ENCODE measurements at places on chromosomes 7 and 10. TPM values are rescaled to one million over a fixed set of nuclear protein-coding genes. Genes with fewer than 3 reads are reported as not detected.

DNA sequence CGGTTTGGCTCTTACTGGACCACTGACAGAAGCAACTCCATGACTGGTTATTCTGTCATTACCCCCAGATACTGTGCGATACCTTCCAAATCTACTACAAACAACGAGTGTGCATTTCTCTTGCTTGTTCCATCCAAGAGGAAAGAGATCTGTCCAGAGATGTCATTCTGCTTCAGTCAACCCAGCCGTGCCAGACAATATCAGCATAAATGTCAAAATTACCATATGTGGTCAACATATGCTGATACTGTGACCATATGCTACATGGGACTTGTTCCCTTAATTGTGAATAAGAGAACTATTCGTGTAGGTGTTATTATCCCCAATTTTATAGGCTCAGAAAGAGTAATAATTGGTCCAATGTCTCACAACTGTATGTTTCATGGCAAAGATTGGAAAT, 143.2 kb upstream of the PRSS1 start:
- DNase-seq: no peak

DNA sequence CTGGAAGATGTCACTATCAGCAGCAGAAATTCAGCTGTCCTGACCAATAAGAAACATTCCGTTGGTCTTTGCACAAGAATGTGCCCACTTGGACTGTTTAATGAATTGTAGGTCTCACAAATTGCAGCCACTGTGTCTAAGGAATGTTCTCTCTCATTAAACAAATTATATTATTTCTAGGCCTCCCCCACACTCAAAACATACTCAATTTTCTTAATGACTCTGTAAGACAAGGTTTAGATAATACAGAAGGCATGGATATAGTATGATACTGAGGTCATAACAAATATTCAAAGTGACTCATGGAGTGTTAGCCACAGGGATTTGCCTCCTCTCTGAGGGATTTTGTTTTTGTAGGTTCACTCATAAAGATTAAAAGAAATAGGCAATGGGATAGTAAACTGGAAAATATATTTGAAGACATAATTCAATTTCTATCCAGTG, 197.5 kb downstream of the PTN start:
- DNase-seq: no peak

DNA sequence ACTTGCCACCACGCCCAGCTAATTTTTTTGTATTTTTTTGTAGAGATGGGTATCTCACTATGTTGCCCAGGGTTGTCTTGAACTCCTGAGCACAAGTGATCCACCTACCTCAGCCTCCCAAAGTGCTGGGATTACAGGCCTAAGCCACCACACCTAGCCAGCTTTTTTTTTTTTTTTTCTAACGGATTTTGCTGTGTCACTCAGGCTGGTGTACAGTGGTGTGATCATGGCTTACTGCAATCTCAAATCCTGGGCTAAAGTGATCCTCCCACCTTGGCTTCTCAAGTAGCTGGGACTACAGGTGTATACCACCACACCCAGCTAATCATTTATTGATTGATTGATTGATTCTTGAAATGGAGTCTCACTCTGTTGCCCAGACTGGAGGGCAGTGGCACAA, 106.0 kb upstream of the TRIM24 start:
- DNase-seq: no peak

DNA sequence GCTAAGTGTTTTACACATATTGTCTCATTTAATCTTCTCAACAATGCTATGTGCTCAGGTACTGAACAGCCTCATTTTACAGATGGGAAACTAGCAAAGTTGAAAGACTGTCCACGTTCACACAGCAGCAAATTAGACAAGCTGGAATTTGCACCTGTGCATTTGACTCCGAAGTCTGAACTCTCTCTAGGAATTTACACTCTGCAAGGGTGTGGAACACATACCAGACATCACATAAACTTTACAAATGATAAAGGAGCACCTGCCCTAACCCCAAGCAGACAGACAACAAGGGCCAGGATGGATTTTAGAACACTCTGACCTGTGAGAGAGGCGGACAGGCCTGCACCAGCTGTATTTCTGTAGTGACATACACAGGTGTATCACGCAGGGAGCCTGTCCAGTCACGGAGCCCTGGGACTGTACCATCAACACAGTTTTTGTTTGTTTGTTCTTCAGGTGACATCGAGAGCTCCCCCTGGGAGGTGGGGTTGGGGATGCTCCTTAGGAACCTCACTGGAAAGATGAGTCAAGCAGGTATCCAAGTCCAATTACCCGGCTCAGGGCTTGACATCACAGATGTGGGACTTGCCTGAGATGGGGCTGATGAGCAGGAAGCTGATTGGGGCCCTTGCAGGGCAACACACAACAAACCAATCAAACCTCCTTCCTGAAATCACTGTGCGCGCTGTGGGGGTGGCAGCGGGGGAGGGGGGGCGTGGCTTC, 31.0 kb downstream of the MKI67 start:
- DNase-seq: peak; percentile 62

- no peak for DNase-seq
Observed at GRCh38 chr7:115475761-115476385, 554.0 kb downstream of the MDFIC start.

GRCh38 chr10:61899997-61900828, 1.3 kb upstream of the ARID5B start:
- DNase-seq: peak; percentile 82

GRCh38 chr10:12081879-12082557, 13.3 kb downstream of the DHTKD1 start:
- DNase-seq: no peak

GRCh38 chr10:109919220-109919619, 4.1 kb downstream of the XPNPEP1 start:
- no peak for DNase-seq

GRCh38 chr7:91383053-91383904, 119.0 kb downstream of the FZD1 start:
- no peak for DNase-seq

- DNase-seq: no peak
Observed at GRCh38 chr7:42986781-42987248, 54.6 kb downstream of the MRPL32 start.

GRCh38 chr10:109464949-109465348, 458.4 kb downstream of the XPNPEP1 start:
- DNase-seq: no peak

- DNase-seq: no peak
Observed at GRCh38 chr7:122155566-122155965, 11.5 kb upstream of the AASS start.

DNA sequence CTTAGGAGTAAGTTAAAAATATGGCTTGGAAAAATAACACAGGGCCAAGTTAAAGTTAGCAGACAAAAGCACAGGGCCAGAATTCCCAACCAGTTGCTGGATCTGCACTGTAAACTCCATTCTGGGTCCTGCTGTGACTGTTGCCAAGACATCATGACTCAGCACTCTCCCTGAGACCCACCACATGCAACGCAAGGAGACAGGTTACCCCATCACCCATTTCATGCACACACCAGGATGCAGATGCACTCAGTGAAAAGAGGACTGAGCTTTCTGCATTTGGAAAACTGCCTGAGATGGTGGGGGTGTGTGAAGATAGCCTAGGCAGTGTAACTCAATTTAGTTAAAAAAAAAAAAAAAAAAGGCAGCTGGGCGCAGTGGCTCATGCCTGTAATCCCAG, 97.6 kb upstream of the ZNF438 start:
- no peak for DNase-seq

DNA sequence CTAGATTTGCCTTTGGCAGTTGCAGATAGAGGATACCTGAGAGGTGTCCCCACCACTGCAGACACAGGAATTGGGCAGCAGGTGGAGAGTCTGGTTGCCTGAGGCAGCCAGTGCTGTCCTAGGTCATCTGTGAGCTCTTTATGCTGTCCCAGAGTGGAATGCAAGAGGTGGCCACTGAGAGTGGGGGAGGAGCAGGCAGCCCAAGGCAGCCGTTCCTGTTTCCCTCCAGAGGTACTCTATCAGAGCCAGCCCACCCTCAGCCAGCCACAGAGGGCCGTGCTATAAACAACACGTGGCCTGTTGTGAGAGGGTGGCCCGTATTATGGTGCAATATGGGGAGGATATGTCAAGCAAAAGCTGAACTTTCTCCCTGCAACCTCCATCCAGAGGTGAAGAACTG, 8.5 kb downstream of the LRRC18 start:
- peak; percentile 44 for DNase-seq

GRCh38 chr10:64430690-64431323, 909.6 kb downstream of the REEP3 start:
- peak; percentile 57 for DNase-seq

DNA sequence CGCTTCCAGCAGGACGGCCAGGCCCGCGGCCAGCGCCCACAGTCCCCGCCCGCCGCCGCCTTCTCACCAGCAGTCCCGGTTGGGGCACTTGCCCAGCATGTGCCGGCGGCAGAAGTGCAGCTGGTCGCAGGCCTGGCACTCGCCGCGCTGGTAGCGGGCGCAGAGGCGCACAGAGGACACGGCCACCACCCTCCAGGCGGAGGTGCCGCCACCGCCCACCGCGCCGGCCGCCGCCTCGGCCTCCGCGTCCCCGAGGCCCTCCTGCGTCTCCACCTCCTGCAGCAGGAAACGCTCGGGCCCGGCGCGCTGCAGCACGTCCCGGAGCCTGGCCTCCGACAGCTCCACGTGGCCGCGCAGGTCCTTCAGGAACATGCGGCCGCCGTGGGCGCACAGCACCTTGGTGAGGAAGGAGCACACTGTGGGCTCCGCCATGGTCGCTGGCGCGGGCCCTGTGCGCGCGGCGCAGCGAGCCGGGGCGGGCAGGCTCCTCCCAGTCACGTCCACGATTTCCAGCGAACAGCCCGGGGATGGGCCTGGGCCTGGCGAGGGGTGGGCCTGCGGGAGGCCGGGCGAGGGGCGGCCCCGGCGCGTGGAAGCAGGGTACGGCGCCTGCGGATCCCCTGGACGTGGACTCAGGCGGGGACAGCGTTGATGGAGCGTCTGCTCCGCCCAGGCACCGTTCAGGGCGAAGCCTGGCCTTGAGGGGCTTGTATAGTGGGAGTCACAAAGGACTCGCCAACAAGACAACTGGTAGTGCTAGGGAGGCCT, at the start of gene ZC3HAV1L:
Gene ZC3HAV1L (minus strand): TSS at position 457 of the 768 bp plus-strand sequence. CDS start 25 bp downstream, at position 432.
- DNase-seq: peak; percentile 84

GRCh38 chr10:42680267-42680666, 41.9 kb upstream of the ZNF33B start:
- no peak for DNase-seq

DNA sequence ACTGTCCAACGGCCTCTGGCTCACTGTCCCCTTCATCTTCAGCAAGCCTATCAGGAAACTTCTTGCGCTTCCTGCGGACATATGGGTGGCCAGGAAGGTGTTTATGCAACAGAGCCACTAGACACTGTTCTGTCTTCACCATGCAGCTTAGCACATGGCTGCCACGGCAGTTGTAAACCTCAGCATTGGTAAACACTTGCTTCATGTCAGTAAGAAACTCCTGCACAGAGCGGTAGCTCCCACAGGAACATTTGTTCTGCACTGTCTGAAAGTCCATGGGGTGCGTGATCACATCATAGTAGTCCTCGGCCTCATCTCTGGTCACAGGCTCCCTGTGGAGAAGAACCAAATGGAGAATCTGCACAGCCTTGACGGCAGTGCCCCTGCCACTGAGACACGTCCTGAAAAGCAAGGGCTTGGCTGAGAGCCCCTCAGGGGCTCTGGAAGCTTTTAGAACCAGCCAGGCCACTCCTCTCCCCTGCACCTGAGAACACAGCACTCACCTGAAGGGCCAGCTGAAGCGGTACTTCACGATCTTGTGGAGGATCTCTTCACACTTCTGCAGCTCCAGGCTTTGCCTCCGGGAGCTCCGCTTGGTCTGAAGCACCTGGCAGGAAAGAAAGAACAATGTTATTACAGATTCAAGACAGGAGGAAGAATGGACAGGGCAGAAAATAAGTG, 8.8 kb downstream of the FZD9 start:
- peak; percentile 8 for DNase-seq

DNA sequence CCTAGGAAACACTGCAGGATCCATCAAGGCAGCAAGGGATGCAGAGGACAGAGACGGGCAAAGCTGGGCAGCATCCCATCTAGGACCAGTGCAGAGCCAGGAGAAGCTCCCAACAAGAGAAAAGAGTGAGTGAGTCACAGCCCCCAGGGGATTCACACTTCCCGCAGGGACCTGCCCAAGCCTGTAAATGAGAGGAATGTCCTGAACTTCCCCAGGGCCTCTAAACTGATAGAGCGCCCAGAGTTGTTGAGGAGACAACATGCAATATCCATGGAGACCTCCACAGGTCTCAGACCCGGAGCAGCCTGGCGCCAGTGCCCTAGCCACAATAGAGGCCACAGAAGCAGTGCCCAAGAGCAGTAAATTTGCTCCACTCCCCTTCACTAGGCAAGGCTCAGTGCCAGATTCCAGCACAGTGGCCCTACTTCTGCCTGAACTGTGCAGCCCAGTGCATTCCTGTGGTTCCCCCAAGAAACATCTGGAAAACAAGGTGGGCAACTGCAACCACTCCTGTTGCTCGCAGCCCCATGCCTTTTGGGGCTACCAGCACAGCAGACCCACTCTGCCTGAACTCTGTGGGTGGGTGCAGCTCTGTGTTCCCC, 567.5 kb downstream of the POM121L12 start:
- DNase-seq: peak; percentile 52

GRCh38 chr7:122014697-122015096, 129.4 kb downstream of the AASS start:
- no peak for DNase-seq

DNA sequence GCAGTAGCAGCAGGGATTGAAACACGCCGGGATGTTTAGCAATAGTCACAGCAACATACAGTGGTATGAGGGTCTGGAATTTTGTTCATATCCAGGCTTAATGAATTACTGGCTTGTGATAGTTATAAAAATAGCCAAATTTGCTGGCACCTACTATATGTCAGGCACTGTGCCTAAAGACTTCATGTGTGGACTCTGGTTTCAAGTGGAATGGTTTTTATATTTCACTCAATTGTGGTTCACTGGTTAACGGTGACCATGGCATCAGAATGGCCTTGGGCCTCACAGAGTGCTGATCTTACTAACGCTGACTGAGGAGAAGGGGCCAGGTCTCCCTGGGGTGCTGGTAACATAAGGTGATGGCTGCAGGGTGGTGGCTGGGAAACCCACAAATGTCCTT, 55.7 kb downstream of the CELF2 start:
- DNase-seq: no peak

DNA sequence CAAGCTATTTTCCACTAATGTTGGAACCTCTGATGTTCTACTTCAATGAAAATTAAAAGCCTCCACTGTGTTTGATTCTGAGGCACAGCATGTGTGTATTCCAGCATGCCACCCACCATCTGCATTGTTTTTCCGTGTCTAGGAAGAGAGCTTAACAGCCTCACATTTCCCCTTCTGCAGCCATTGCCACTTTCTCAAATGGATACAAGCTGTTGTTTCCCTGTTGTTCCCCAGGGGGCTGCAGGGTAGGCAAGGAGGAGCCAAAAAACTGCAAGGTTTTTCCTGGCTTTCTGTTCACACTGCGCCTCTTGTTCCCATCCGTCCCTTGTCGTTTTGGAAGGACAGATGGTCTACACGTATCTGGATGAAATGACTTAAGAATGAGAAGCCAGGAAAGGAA, 72.3 kb upstream of the DNAJB12 start:
- no peak for DNase-seq

- no peak for DNase-seq
Observed at GRCh38 chr7:14209896-14210484, 220.5 kb upstream of the ETV1 start.

Gene MYL10
- total RNA-seq: not detected

Gene PRKG1
- 0.12 TPM for total RNA-seq

Gene DKK1
- total RNA-seq: 1,709 TPM

Gene OR2A1
- total RNA-seq: not detected

Gene MLXIPL
- total RNA-seq: 15.6 TPM

Gene ASB10
- total RNA-seq: not detected

Gene CALCR
- total RNA-seq: not detected

Gene JCAD
- 13.0 TPM for total RNA-seq

Measured in Caco-2 (cell line).